Stimulated activated CD8-positive, alpha-beta memory T cell treated with anti-CD3 and anti-CD28 coated beads, Interleukin-7, amount 100 ng/mL, for 24 hours (primary cell): ENCODE measurements at places on chromosomes 13 and 19.

DNA sequence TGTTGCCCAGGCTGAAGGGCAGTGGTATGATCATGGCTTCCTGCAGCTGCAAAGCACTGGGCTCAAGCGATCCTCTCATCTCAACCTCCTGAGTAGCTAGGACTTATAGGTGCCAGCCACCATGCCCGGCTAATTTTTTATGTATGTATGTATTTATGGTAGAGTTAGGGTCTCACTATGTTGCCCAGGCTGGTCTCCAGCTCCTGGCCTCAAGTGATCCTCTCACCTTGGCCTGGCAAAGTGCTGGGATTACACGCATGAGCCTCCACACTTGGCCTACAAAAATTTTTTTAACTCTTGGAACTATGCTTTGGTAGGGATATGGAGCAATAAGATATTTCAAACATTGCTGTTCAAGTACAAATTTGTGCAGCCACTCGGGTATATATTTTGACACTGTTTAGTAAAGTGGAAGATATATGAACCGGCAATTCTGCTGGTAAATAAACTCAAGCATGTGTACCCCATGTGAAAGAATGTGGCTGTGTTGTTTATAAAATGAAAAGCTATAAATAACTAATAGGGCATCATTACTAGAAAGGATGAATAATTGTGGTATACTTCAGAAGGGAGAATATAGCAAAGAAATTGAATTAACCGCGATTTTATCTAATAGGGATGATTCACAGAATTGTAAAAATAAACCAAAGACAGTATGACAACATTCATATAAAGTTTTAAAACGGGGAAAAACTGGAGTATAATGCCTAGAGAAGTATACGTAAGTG, 1.1 kb downstream of the ZNF566 start:
- no peak for DNase-seq

GRCh38 chr13:46552303-46552682, 677 bp upstream of the LRCH1 start:
- no peak for DNase-seq

DNA sequence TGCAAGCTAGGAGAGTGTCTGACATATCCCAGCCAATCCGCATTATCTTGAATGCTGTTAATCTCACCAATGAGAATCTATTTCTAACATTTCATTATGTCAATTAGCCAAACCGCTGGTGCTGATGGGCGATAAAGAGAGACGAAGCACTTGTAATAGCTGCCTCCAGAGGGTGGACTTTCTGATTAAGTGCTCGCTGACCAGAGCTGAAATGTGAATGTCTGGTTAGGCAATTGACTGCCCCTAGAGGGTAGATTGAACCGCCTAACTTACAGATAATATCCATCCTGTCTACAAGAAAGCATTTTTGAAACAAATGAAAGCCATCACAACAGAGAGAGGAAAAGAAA, 552 bp upstream of the GRWD1 start:
- no peak for DNase-seq

DNA sequence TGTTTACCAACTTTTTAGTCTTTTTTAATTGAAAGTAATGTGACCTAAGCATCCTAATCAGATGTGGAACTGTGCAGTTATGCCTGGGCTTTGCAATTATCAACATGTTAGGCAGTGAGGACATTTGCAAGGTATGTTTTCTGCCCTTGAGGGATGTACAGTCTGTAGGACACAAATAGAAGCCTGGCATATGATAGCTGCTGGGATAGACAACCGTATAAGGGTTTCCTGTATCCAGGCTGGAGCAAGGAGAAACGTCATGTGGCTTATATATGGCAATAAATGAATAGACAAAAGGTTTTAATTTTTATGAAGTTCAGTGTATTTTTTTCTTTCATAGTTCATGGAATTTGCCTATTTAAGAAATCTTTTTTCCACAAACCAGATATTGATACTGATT, 2.0 kb upstream of the VPS36 start:
- DNase-seq = no peak

- DNase-seq = no peak
These were observed 553.6 kb upstream of the ATXN8OS start for GRCh38 chr13:69553976-69554375.

- no peak for DNase-seq
These were observed 1.2 kb upstream of the TRIM13 start for GRCh38 chr13:49995625-49996101.

GRCh38 chr19:34254698-34255432, 511 bp downstream of the GARRE1 start:
- DNase-seq = no peak

GRCh38 chr13:32255724-32256109, 59.4 kb downstream of the ZAR1L start:
- no peak for DNase-seq

- DNase-seq = no peak
These were observed 1346.0 kb upstream of the SPRY2 start for GRCh38 chr13:81686877-81687276.

DNA sequence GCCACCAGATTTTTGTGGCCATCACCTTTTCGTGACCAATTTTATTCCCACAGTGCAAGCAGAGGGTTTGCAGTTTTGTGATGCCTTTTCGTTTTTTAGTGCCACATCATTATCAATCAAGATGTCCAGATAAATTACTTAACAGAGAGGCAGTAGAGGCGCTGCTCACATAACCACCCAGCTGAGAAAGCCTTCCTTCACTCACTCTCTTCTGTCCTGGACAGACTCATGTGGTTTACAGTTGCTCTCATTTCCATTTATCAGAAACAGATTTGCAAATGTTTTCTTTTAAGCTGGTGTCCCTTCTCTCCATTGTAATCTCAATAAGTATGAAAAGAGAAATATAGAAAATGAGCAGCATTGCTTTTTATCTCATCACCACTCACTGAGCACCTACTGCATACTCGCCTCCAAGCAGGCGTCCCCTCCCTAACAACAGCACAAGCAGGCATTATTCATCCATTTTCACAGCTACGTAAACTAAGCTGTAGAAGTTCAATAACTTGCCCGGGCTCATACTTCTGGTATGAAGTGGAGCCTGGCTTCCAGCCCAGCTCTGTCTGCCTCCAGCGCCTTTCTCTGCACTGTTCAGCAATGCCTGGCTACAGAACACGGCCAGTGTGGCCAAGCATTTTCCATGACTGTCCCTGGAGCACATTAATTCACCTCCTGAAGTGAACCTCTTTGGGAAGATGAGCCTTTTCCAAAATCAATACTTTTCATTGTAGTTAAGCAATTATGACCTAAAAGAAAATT, 34.6 kb upstream of the KATNAL1 start:
- no peak for DNase-seq

GRCh38 chr13:28401303-28402056, 93.4 kb downstream of the FLT1 start:
- DNase-seq = no peak

DNA sequence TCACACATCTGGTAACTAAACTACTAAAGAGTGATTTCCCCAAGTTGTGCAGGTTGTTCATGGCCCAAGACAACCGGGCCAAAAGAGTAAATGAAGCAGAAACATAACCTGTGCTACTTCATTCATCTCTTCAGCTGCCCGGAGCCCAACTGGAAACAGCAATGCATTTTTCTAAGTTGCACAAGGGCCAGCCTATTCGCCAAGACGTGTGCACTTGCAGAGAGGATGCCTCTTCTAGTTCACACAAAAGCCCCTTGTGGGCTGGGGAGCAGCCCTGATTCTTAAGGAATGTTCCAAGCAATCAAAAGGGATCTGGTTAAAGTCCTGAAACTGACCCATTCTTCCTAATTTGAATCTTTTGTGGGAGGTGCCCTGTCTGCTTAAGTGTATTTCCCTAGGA, 275.8 kb downstream of the SHISA2 start:
- DNase-seq = no peak

DNA sequence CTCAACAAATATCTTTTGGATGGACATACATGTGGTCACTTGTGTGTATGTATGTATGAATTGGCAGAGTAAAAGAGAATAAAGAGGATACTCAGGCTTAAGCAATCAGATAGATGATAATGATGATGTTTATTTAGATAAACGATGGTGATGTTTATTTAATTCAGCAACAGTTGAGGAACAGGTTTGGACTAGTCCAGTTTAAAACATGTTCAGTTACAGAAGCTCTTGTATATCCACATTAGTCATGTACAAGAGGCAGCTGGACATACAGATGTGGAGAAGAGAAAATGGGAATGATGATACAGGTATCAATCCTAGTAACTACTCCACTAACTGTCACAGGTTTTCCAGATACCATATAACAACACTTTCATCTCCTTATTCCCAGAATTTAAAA, 232.1 kb downstream of the DIAPH3 start:
- no peak for DNase-seq
